ENCODE measurements at places on chromosomes 12 and 14.

DNA sequence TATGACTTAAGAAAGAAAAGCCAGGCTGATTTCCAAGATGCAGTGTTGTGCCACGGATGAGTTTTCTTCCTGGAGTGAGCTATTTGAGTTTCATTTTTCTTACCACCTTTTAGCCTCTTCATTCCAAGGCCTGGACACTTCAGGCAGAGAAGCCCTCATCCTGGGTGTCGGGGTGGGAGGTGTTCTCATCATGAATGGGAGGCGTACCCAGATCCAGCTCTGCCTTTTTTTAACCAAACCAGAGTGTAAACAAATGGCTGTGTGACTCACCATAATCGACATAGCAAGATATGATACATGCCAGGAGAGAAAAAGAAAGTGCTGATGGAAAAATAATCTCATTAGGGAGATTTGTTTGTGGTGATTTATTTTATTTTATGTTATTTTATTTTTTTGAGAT, 79.9 kb downstream of the ARF6 start:
- DNase-seq = peak; percentile 75

DNA sequence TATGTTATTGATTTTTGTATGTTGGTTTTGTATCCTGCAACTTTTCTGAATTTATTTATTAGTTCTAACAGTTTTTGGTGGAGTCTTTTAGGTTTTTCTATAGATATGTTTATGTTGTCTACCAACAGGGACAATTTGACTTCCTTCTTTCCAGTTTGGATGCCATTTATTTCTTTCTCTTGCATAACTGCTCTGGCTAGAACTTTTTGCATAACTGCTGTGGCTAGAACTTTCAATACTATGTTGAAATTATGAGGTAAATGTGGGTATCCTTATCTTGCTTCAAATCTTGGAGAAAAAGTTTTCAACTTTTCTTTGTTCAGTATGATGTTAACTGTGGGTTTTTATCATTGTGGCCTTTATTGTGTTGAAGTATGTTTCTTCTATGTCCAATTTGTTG, 39.9 kb upstream of the PLBD1 start:
- DNase-seq = no peak

DNA sequence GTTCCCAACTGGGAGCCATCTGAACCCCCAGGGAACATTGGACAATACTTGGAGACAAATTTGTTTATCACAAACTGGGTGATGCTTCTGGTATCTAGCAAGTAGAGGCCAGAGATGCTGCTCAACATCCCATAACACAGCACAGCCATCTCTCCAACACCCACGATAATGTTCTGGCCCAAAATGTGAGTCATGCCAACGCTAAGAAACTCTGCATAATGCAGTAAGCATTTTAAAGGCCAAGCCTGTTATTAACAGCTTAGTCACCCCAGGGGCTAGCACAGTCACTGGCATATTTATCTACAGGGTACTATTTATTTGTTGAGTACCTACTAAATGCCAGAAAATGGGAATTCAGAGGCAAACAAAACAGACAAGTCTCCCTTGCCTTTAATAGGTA, 873.1 kb upstream of the TMEM132C start:
- DNase-seq = no peak

- no peak for DNase-seq
These were observed 105.1 kb downstream of the KICS2 start for GRCh38 chr12:64116969-64117368.

DNA sequence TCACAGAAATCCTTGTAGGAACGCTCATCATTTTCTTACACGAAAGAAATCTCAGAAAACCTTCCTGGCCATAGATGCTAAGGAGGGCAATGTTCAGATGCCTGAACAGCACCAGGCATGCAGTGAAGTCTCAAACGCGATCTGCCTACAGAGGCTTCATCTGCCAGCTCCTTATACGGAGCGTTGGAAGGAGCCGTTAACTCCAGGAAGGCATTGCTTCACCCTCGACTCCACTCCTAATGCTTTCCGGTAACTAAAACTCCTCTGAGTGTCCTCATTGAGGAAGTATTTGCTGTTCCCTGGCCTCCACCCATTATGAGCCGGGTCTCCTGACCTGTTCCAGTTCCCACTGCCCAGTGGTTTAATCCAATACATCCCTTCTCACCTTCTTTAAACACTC, 502.7 kb downstream of the BCL11B start:
- DNase-seq = no peak

GRCh38 chr14:26765301-26765700, 167.5 kb upstream of the NOVA1 start:
- no peak for DNase-seq

DNA sequence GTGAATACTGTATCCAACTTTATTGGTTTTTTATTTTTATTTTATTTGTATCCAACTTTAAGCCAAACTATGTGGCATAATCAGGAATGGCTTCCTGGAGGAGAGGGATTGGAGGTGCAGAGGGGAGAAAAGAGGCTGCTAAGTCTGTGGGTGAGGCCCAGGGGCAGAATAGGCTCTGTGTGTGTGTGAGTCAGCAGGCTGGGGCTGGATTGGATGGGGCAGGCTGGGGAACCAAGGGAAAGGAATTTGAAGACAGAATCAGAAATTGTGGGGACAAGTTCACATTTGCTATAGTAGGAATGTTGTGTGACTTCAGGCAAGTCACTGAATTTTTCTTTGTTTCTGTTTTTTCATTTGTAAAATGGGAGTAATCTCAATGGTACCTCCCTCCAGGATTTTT, 12.8 kb upstream of the RILPL1 start:
- DNase-seq = no peak

DNA sequence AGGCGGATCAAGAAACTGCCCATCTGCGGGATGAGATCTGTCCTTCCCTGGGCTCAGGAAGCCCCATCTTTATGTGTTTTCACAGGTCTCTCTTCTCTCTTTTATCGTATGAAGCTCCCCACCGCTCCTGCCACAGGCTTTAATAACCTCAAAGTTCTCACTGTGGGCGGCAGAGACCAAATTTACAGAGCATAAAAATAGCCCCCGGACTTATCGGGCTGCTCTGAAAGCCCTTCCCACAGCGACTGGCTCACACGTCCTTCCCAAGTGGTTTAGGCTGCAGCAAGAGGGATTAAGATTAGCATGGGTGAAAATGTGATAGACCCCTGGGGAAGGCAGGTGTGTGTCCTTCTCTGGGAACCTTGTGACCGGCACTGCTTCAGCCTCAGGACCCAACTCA, 47.8 kb downstream of the TESC start:
- no peak for DNase-seq

GRCh38 chr12:131642771-131643170, 68.1 kb upstream of the SFSWAP start:
- no peak for DNase-seq

DNA sequence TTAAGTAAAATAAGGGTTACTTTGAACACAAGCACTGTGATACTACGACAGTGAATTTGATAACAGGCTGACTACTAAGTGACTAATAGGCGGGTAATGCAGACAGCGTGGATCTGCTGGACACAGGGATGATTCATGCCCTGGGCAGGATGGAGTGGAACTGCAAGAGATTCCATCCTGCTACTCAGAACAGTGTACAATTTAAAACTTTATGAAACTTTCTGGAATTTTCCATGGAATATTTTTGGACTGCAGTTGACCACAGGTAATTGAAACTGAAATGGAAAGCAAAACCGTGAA, 46.0 kb downstream of the YEATS4 start:
- DNase-seq = no peak

DNA sequence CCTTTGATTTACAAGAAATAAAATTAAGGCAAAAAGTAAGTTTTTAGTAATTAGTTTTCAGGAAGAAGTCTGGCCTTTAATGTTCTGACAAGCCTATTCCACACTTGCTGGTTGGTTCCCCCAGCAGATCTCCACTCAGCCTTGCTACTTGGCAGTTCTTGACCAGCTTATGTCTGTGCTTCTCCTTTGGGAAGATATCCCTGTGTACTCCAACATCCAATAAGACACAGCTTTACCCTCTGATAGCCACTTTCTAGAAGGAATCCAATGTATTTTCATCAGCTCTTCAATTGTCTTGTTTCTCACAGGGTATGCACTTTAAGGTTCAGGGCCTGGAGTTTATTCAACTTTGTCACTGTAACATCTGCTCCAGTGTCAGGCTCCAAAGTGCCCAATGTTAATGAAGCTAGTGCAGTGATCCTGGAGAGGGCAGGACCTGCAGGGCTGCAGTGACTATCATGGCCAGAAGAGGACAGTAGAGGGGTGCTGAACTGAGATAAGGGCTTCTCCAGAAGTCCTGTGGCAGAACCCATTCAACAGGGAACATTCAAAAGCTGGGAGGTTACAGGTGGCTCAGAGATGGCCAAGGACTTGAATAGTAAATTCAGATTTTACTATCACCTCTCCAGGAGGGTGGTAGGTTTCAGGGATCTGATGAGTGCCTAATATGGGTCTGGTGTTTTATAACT, 22.9 kb downstream of the JKAMP start:
- DNase-seq = peak; percentile 59

DNA sequence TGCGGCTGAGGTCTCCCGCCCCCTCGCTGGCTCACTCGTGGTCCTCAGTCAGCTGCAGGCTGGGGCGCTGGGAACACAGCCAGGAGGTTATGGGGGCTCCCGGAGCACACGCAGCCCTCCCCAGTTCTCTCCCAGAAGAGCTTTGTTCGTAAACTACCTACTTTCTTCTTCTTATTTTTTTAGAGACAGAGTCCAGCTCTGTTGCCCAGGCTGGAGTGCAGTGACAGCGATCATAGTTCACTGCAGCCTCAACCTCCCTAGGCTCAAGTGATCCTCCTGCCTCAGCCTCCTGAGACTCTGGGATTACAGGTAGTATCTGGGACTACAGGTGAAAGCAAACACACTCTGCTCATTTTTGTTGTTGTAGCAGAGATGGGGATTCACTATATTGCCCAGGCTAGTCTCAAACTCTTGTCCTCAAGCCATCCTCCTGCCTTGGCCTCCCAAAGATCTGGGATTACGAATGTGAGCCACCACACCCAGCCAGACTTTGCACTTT, 15.5 kb upstream of the PLA2G1B start:
- no peak for DNase-seq

DNA sequence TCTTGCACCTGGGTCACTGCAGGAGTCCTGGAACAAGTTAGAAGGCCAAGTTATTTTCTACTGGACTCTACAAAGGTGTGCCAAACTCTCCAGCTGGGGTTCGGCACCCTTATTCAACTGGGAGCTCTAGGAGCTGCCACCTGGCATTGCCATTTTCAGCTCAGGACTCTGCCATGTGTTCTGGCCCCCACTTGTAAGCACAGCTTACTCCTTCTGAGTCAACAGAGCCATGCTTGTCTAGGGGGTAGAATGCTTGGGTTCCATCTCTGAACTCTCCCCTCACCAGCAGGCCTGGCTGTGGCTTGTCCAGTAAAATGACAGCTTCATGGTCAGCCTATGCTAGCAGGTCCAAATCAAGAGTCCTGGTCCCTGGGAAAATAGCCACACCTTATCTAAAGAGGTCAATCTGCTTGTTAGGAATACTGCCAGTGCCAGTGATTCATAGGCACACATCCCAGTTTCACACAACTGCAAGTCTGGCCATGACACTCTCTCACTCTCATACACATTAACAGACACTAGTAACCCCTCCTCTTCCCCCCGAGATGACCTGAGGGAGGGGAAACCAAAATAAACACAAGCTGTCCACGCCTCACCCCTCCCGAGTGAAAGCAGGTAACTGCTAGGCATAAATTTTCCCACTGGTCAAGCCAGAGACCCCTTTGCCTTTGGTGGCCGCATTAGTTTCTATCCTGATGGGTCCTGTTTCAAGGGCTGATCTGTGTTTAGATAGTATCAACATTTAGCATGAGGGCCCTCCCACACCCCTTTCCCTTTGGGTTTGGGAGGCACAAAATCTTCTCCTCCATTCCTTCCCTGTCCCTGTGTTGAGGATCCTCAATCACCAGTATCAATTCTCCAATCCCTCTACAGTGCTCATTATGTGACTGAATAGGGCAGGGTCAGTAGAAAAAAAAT, 182.3 kb upstream of the GZMB start:
- no peak for DNase-seq

GRCh38 chr12:118206107-118206412, 70.1 kb downstream of the PEBP1 start:
- no peak for DNase-seq

- no peak for DNase-seq
These were observed 10.7 kb downstream of the TBX3 start for GRCh38 chr12:114673169-114673833.

GRCh38 chr12:13691598-13691997, 289.8 kb downstream of the GRIN2B start:
- DNase-seq = no peak

DNA sequence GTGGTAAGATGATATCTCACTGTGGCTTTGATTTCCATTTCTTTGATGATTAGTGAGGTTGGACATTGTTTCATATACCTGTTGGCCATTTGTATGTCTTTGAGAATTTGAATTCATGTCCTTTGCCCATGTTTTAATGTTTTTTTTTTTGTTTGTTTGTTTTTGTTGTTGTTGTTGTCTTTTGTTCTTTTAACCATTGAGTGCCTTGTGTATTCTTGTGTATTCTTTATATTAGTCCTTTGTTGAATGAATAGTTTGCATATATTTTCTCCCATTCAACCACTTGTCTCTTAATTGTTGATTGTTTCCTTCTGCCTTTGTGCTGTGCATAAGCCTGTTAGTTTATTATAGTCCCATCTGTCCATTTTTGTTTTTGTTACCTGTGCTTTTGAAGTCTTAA, 71.9 kb downstream of the FBXO33 start:
- DNase-seq = no peak

GRCh38 chr12:5171701-5172100, 128.0 kb downstream of the KCNA5 start:
- DNase-seq = no peak

GRCh38 chr14:105411017-105411941, 8.3 kb upstream of the MTA1 start:
- DNase-seq = no peak

DNA sequence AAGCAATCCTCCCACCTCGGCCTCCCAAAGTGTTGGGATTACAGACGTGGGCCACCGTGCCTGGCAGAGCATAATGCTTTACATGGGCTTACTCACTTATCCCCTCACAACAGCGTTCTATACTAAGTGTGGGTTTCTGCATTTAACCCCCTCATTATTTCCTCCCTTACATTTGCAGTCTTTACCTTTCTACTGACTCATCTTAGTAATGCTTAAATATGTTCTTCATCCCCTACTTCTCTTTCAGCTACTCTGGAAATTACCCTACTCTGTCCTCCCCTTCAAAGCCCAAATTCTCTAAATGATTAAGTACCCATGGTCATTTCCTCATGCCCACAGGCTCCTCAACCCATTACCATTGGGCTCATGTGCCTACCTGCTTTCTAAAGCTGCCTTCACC, 40.7 kb downstream of the NKX2-1 start:
- peak; percentile 51 for DNase-seq

GRCh38 chr12:46154221-46154985, 114.4 kb downstream of the SLC38A1 start:
- DNase-seq = no peak

- no peak for DNase-seq
These were observed 339.0 kb downstream of the FUT8 start for GRCh38 chr14:65751510-65751909.
